Right kidney (tissue), 9 donors: ENCODE measurements at places on chromosomes 7 and 10.

- peak; percentile 47 for DNase-seq
These were observed 32.6 kb downstream of the DUSP5 start for GRCh38 chr10:110530131-110530831.

- peak; percentile 53 for DNase-seq
These were observed 145.1 kb downstream of the GRM8 start for GRCh38 chr7:127107601-127108007.

GRCh38 chr7:107643407-107643806 lies 17.2 kb upstream of the SLC26A4 start:
- DNase-seq = no peak

DNA sequence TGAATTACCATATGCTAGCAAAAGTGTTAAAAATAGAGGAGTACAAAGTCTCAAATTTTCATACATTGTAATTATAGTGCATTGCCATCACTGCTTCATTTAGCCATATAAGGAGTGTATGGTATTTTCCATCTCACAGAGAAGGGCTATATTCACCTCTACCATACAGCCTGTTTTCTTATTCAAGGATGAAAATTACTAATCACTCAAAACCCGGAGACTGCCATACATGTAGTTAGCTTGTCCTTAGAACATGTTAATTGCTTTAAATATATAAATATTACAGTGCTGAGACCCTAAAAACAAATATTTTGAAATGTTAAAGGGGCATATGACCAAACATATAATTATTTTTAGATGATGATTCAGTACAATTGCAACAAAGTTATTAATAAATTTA lies 49.4 kb downstream of the CPEB3 start:
- DNase-seq = no peak

- DNase-seq = no peak
These were observed 969.7 kb downstream of the GATA3 start for GRCh38 chr10:9024210-9024609.
